ENCODE measurements at places on chromosomes 16 and 17.

DNA sequence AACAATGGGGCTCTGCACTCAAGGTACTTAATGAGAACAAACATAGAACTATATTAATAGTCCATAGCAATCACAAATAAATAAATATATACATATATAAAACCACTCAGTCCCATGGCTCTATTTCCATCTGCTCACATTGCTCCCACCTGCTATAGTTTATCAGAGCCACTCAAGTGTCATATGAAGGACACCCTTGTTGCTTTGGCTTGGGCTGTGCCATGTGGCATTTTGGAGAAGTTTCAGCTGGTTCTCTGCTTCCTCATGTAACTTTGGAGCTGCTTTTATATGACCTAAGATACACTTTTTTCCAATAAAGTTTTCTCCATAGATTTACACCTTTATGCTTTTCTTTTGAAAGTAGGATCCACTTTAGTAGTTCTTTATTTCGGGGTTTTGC lies 126.4 kb downstream of the KCNJ2 start:
- DNase-seq = no peak

- DNase-seq = no peak
Measured at GRCh38 chr16:85091522-85091910, 20.8 kb downstream of the CIBAR2 start.

DNA sequence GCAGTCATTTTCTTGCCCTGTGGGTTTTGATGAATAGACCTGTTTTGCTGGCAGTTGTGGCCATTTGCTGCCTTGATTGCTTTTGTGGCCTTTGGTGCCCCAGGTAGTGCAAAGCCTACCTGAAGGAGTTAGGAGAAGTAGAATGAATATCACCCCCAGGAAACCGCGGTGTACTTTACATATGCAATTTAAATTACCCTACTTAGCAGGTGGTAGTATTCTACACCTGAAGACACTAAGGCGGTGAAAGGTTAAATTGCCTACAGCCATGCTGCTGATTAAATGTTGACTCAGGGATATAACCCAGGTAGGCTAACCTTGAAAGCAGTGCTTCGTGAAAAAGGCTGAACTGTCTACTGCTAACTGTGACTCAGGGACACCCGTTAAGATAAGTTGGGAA lies 27.2 kb upstream of the WWOX start:
- DNase-seq = peak; percentile 42

- DNase-seq = no peak
Measured at GRCh38 chr16:31008149-31008548, 2.3 kb downstream of the STX1B start.

GRCh38 chr17:7041607-7042500 lies 2.0 kb downstream of the SLC16A11 start:
- DNase-seq = no peak

DNA sequence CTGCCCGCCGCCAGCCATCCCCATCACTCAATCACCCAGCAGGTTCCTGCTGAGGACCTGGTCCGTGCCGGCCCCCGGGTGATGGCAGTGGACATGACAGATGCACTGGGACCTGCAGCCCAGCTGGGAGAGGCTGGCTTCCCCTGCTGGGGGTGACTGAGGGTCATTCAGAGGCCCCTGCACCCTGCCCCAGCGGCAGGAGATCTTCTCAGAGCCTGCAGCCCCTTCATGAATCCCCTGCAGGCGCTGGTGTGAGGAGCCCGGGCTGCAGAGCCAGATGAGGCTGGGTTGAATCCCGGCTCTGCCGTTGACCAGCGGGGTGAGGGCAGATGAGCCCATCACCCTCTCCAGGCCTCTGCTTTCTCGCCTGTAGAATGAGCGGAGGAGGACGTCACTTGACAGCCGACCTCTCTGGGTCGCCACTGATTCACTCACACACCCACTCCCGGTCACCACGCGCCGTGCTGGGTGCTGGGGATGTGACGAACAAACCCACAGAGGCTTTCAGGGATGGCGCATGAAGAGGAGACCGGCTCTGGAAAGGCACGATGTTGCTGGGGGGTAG lies 95.2 kb upstream of the CIBAR2 start:
- DNase-seq = no peak

- DNase-seq = no peak
Measured at GRCh38 chr17:4174556-4174955, 31.6 kb downstream of the CYB5D2 start.

- no peak for DNase-seq
Measured at GRCh38 chr17:67433248-67433924, 56.3 kb downstream of the PITPNC1 start.

DNA sequence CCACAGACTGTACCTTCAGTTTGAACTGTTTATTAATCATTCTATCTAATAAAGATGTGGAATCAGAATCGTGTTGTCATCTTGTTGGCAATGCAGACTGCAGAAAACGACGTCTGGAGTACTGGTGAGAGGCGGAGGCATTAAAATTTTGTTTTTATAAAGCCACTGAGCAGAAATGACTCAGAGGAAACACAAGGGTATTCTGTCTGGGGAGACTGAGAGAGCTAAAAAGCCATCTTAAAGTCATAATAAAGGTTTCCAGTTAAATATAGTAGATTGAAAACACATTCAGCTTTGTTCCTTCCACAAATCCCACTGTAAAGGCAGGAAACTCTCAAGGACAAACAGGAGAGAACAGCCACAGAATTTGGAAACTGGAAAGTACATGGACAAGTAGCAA lies 74.2 kb downstream of the CPPED1 start:
- DNase-seq = no peak

DNA sequence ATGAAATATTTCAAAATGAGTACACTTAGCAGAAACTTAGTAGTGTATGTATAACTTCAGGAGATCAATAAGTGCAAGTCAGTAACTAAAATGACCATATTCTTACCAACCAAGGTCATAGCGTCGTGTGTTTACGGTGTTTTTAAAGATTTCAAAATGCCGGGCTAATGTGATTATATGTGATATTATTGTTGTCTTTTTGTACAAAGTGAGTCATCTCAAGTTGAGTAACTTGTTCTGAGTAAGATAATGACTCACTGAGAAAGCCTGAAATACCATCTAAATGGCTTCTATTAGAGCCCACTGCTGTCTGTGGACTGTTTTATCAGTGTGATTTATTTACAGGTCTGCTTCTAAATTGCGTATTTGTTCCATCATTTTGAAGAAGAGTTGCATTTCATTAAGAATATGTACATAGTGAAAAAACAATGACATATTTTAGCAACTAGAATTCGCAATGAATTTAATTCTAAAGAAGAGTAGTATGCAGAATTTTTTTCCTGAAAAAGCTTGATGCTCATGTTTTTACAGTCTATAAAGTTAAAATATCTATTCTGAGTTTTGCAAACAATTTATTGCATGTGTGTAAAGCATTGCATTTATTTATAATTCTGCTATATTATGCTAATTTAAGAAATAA lies 12.7 kb downstream of the KRT12 start:
- DNase-seq = no peak

DNA sequence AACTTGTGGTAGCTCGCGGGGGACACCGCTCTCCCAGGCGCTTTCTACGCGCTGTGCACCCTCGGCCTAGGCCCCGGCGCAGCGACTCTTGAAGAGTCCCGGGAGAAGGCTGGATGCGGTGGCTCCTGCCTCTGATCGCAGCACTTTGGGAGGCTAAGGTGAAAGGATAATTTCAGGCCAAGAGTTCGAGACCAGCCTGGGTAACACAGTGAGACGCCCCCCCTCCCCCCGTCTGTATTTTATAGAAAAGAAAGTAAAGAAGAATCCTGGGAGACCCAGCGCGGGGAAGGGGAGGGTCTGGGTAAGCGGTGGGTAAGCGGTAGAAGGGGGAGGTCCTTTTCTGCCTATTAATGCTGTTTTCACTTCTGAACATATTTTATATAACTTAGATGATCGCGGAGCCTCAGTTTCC lies 486 bp upstream of the PLLP start:
- no peak for DNase-seq

DNA sequence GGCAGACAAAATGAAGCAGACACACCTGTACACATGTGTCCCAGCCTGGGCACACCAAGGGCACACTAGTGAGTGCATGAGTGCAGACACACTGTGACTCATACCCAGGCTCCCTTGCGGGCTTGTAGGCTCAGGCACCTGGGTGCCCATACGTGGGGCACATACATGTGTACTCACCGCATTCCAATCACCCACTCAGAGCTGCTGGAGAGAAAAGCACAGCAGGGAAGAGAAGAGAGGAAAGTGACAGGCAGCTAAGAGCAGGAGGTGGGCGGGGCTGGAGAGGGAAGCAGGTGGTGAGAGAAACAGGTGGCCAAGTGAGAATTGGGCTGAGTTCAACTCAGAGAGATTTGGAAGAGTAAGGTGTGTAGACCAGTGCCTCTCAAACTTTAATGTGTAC lies 54.0 kb downstream of the TMEM132E start:
- peak; percentile 87 for DNase-seq

DNA sequence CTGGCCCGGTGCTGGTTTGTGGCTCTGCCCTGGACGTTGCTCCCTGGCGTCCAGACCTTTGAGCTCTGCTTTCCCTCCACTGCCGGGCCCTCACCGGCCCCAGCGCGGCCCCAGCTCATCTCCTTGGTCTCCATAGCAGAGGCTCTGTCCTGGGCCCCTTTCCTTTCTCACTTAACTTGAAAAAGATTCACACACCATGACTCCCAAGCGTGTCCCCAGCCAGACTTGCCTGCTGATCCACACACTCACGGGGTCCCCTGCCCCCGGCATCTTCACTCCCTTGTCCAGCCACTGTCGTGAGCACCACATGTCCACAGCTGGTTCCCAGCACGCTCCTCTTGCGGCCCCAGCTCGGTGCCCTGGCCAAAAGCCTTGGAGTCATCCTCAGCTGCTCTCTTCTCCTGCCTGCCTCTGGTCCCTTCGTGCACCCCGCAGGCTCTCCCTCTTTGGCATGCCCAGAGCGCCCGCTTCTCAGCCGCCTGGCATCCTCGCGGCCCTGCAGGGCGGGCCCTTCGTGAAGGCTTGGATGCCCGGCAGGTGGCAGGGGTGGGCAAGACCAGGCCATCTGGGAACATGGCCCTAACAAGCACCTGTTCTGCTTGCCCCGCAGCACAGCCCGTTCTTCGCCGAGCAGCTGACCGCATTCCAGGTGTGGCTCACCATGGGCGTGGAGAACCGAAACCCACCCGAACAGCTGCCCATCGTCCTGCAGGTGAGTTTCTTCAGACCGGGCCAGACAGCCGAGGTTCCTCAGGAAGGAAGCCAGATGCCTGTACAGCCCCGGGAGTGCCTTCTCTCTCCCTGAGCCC lies 145.6 kb upstream of the CHMP6 start:
- no peak for DNase-seq

- DNase-seq = no peak
Measured at GRCh38 chr16:13453938-13454553, 465.9 kb upstream of the ERCC4 start.

- DNase-seq = no peak
Measured at GRCh38 chr16:30934827-30935557, 11.6 kb downstream of the FBXL19 start.

All from DMS153 (cell line).